ENCODE measurements at places on chromosomes 2 and 18. TPM values are rescaled to one million over a fixed set of nuclear protein-coding genes. Genes with fewer than 3 reads are reported as not detected.
A peak's percentile ranks its signal among the peaks of the same experiment; 100 is the strongest.

GRCh38 chr2:107313316-107313715 is 427.3 kb upstream of the ST6GAL2 start:
- no peak for DNase-seq

DNA sequence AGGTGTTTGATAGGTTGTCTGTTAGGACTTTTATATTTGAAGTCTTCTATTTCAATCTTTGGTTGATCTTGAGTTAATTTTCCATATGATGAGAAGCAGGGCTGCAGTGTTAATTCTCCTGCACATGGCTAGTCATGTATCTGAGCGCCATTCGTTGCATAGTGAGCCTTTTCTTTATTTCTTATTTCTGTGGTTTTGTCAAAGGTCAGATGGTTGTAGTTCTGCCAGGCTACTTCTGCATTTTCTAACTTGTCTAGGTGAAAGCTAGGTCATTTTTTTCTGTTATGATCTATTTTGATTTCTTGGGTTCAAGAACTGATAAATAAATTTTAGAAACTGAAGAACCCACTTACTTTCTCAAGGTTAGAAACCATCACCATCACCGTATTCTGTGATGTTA is 56.7 kb downstream of the CCDC74A start:
- no peak for DNase-seq

GRCh38 chr2:216201692-216202306 is 92.7 kb downstream of the XRCC5 start:
- no peak for DNase-seq

FAM237A gene
- not detected for total RNA-seq

PPP1R1C gene
- 2.1 TPM for total RNA-seq

DNA sequence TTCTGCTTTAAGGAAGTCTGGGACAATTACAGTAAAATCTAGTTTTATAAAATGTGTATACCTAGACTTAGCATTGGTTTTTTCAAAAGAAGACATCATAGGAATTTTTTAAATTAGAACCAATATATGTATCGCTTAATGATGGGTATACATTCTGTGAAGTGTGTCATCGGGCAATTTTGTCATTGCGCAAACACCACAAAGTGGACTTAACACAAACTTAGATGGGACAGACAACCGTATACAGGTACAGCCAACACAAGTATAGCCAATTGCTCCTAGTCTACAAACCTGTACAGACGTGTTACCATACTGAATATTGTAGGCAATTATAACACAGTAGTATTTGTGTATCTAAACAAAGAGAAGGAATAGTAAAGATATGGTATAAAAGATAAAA is 12.7 kb downstream of the MYO1B start:
- DNase-seq: no peak

GRCh38 chr2:237551071-237551574 is 15.3 kb upstream of the PRLH start:
- no peak for DNase-seq

DNA sequence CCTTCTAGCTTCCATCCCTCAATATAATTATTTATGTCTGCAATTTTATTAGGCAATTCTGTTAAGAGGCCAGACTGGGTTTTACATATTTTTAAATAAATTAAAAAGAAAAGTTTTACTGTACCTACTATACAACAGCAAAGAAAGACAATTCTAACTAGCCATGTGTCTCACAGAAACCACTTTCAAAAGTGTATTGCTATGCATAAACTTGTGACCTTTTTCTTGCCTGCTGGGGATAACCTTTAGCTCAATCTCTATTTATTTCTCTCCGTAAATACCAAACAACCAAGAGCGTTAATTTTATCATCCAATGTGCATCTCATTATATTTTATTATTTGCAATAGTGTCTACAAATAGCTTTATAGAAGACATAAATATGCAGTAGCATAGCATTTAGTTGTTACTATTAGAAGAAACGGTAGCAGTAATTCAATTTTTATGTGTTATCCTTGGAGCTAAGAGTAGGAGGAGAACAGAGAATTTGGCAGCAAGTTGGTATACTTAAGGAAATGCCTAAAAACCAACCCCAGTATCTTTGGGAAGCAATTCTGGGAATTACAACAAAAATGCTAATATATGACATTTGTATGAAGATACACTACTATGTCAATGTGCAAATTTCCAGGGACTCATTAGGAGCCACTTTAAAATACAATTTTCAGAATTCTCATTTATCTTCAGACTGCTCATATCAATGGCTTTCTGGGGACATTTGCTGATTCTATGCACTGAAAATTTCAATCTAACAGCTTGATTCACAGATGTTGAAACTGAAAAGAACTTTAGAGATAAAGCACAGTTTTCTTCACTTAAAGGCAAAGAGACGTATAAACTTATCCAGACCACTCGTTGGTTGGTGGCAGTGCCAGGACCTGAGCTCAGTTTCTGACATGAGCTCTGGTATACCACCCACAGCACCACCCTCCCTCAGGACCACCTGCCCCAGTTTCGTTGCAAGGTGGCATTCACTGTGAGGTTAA is 23.0 kb upstream of the RTN4 start:
- no peak for DNase-seq

EDAR gene
- total RNA-seq: under 0.01 TPM

DNA sequence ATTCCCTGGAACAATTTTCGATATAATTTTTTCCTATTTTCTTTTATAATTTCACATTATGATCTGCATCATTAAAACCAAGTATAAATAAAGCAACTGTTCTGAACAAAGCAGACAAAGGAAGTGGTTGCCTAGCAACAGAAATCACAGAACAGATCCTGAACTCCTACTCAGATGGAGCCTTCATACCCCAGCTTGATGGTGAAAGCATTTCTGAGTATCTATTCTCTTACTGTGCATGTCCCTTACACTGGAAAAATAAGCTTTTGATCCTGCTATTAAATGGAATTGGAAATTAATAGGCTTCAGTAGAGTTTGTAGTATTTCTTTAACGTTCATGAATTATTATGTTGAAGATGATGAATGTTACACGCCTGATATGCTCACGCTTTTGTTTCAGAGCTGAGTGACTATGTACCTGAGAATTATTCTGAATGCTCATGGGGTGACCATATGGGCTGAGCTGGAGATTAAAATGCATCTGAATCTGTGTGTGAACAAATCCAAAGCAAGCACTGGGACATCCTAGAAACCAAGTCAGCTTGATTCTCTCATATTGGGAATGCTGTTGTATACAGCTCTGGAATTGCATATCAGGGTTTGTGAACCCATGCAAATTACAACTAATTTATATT is 254.0 kb downstream of the KCNJ3 start:
- no peak for DNase-seq

DNA sequence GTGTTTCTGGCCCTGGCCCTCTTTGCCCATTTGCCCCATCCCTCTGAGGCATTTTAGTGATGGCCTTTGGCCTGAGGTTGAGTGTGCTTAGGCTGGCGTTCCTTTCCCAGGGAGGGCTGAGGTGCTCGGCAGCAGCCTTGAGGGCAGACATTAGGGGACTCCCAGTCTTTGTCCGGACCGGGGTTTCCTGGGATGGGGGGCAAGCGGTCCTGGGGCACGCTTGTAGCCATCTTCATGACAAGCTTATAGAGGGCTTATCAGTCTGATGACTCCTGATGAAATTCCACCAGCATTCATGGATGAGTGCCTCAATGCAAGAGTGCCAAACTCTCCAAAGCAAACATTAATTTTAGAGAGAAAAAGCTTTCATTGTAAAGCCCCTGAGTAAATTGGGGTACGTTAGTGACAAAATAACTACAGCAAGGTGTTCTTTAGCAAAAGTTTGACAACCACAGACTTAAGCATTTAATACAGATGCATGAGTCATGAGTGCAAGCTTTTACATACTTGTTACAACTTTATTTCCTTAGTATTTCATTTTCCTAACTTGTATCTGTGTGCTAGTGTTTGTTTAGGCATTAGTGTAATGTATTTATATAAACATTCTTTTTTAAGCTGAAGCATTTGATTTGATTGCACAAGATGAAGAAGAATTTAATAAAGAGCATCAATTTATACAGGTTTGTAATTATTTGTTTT is 45.6 kb downstream of the CEP192 start:
- peak; percentile 47 for DNase-seq

VAPA gene
- total RNA-seq: 270 TPM

DNA sequence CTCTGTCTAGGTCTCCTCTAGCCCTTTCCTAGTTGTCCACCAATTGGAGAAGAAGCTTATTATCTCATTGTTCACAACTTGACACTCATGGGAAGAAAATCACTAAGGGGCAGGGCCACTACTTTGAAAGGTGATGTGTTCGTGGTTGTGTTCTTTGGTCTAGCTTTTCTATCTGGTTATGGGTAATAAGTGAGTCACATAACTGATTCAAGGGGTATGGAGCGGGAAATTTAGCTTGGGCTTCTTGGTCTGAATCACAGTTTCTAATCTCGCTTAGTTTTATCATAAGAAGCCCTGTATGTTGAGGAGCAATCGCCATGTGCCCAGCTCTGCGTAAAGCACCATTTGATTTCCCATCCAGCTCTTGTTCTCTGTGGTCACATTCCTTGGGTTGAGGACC is 18.7 kb upstream of the DYTN start:
- peak; percentile 29 for DNase-seq

- DNase-seq: no peak
Measured at GRCh38 chr2:147610496-147611040, 234.3 kb upstream of the ACVR2A start.

DNA sequence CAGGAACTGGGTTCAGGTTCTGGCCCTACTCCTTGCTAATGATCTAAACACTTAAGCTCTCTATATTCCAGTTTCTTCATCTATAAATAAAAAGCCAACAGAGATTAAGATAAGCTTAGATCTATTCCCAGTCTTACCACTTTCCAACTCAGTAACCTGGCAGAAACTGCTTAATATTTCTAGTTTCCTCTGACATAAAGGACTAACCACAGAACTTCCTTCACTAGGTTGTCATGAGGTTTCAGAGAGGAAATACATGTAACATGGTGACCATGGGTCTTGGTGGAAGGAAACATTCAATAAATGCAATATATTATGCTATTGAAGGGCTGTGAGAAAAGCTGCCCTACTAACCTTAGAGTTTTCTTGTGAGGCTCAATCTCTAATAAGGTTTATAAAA is 114.4 kb upstream of the PDE1A start:
- DNase-seq: no peak

DSG1 gene
- 0.64 TPM for total RNA-seq

DNA sequence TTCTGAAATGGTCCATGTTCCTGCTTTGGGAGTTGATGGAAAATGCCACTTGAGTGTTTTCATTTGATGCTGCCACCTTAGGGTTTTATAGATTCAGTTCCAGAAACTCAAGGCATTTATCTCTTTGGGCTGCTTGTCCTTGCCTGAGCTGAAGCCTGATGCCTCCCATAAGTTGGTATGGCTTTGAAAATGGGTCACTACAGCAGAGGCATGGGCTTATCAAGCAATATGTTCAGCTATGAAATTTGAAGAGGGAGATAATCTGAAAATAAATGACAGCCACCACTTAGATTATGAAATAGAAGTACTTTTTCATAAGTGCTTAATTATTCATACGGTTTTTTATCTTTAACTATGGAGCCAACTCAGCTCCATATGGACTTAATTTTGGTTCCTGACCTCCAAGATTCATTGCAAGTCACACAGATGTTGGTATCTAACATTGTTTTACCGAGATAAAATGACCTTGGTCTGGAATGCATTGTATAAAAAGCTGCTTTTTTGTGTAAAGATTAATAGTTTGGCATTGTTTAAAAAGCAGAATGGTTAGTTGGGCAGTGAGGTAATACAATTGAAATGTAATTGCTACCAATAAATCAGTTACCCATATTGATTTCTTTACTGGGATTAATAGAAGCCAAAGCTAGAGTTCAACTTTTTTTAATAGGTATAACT is 4.5 kb downstream of the SLC14A1 start:
- DNase-seq: no peak

SYT4 gene
- not detected for total RNA-seq

DNA sequence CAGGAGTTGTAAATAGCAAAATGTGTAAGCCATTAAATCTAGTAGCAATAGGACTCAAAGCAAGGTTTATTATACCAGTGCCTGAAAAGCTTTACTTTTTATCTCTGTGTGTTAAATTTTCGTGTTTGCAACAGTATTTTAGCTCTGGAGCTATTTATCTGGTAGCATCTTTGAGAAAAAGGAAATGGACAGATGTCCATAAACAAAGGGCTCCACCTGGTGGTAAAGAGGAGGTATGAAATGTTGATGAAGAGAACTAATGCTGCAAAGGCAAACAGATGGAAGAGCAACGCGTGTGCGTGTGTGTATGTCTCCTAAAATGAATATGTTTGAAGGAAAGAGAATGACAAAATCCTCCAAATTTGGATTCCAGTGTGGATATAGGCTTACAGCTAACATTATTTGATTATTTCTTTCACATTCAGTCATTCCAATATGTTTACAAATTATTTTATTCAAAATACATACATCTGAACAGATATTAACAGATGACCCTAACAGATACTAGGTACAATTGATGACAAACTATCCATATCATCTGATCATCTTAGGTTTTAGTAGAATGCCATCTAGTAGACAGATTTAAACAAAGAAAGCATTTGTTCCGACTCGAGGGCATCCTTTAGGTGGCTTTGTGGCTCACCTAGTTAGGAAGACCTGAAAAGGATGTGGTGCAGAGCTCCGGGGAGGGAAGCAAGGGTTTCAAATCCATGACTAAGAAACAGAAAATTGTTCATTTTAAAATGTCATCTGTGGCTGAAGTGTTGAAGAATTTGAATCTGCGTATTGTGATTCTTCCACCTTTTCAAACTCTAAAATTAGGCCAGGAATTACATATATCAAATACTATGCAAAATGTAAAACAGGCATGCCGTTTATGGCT is 383.3 kb downstream of the MTX2 start:
- peak; percentile 55 for DNase-seq

DNA sequence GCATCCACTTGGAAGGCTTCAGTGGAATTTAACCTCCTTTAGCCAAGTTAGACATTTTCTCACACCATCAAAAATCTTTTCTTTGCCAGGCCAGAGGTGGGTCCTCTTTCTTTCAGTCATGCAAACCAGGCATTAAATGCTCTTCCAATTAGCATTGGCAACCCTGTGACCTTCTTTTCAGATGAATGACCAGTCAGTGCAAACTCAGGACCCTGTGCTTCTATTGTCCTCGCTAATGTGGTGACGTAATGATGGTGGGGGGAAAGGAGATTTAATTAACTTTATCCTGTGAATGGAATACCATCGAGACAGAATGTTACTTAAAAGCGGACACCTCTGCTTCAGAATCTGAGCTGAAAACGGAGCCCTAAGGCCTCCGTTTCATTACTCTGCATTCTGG is 23.2 kb upstream of the STPG4 start:
- DNase-seq: no peak

DNA sequence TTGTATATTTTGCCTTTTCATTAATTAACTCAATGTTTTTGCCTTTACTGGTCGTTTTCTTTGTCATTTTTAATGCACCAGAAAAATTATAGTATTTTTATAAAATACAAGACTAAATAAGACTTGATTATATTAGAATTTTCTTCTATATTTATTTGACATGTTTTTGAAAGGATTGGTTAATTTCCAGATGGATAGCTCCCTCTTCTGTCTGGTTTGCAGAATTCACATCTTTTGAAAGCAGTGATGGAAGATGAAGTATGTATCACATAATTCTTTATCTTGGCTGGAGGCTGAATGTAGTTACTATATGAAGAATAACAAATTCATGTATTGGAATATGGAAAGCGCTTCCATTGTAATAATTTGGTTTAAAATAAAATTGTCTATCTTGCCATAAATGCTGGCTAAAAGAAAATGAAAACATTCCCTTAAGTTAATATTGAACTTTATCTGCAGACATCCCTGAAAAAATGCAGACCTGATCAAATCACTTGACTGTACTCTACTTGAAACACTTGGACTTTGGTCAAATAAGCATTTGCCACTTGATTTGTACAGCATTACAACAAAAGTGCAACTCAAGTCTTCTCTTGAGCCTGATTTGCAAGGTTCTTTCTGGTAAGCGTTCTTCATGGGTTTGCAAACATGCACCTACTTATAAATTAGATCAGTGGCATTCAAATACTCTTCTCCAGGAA is 86.3 kb upstream of the EFEMP1 start:
- DNase-seq: peak; percentile 65
